ENCODE measurements at places on chromosomes 5 and 9.
A peak's percentile ranks its signal among the peaks of the same experiment; 100 is the strongest.

GRCh38 chr5:107661038-107661649 is 9.6 kb downstream of the EFNA5 start:
- no peak for DNase-seq

DNA sequence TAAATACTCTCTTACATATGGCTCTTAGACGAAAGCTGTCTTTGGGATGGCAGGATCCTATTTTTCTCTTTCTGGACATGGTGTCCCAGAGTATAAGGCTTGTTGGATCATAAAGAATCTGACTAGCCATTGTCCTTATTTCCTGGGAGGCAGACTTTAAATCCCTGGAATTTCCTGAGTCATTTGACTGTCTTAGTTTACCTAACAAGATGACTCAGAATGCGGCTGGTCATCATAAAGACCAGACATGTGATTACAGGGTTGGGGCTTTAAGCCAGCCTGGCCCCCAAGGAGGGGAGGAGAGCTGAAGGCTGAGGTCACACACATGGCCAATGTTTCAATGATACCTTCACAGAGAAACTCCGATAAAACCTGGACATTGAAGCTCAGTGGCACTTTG is 37.2 kb downstream of the FAM240B start:
- DNase-seq: no peak

GRCh38 chr5:142743592-142744441 is 26.4 kb upstream of the ARHGAP26 start:
- DNase-seq: no peak

DNA sequence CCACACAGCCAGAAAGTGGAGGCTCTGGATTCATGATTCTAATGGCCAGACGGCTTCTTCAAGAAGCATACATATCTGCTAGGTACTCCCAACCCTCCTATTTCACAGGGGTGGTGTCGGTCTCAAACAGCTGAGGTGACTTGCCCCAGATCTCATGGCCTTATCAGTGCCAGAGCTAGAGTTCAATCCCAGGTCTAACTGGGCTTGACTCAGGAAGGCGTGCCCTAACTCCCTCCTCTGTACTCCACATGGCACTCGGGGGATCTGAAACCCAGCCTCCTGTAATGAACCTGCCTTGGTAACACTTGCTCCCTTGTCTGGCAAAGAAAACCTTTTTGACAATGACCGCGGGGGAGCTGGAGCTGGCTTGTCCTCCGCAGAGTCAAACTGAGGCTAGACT is 2.1 kb downstream of the QRFP start:
- no peak for DNase-seq

GRCh38 chr9:125475385-125475784 is 213.8 kb downstream of the GAPVD1 start:
- no peak for DNase-seq

- DNase-seq: no peak
Observed at GRCh38 chr5:120256376-120256775, 207.7 kb upstream of the PRR16 start.

DNA sequence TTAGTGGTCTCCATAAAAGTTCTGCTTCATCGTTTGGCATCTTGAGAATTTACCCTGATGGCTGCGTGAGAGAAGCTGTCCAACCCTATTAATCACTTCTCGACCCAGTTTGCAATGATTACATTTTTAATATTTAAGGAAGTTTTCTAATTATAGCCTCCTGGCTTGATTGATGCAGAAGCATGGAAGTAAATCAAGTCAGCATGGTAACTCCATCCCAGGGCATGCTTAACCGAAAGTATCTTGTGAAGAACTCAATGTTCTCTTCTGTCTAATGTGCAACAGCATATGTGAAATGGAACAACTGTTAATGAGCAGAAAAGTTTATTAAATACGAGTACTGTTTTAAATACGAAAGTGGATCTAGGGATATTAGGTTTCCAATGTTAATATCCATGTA is 278.9 kb upstream of the CD180 start:
- DNase-seq: no peak

- no peak for DNase-seq
Observed at GRCh38 chr9:131642496-131643083, 97.3 kb downstream of the PRRT1B start.

DNA sequence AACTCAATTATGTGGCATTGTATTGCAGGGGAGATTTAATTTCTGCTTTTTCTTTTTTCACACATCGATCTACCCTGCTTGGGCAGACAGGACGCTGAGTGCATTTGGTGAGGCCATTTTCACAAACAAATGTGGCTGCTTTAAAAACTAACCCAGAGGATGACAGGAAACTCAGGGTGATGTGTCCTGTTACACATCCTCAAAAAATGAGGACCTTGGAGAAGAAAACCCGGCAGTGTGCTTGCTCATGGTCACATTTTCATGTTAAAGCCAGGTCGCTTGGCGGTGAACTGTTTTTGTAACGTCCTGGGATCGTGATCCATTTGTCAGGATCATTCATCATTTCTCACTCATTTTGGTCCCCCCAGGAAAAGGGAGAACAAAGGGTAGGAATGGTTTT is 478.3 kb upstream of the ADAMTS16 start:
- no peak for DNase-seq

DNA sequence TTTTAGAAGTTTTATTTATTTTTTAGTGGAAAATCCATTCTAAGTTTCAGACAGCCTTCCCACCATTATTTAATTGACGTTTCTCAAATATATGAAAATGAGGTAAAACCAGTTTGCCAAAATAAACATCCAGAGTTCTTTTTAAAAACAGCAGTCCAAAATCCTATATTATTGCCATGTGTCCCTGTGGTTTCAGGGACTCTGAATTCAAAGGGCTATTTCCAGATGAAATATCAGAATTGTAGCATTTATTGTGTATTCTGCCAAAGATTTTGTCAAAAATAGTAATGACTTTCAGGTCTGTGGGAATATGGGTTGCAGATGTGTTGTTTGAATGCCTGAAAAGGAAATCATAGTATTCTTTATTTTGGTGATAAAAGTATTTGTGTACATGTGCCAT is 41.6 kb downstream of the XRCC4 start:
- no peak for DNase-seq

- DNase-seq: no peak
Observed at GRCh38 chr9:38004809-38005560, 64.0 kb downstream of the SHB start.

- DNase-seq: no peak
Observed at GRCh38 chr5:109830955-109831502, 141.3 kb downstream of the MAN2A1 start.

GRCh38 chr5:36482812-36483211 is 123.6 kb upstream of the SLC1A3 start:
- DNase-seq: no peak

DNA sequence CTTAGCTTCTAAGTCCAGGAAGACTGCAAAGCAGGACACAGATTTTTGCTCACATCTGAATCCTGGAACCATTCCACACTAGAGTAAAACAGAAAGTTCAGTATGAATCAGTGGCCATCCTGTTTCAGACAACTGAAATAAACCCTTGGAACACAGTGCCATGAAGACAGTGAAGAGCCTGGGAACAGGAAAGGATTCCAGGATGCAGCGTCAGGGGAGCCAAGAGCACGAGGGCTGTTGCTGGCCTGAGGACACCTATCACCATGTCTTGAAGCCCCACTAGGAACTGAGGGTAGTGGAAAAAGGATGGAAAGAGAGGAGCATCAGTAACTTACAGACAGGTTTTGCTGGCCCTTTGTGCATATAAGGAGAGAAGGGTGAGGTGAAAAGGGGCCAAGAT is 115.3 kb upstream of the FSTL4 start:
- no peak for DNase-seq

GRCh38 chr5:13480834-13481233 is 463.7 kb downstream of the DNAH5 start:
- no peak for DNase-seq

DNA sequence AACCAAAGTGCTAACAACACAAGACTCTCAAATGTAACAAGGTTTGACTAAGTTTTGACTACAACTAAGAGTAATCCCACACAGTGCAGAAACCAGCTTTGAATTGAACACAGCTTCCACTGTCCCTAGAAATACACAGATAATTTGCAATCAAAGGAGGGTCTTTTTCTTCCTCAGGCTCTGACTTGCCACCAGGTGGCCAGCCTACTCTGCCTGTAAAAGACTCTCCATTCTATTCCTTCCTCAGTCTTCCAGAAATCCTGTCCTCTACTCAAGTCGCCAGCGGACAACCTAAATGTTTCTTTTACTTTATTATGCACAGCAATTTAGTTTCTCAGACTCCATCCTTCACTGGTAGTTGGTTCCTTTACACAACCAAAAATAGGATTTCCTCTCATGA is 32.2 kb upstream of the MCTP1 start:
- no peak for DNase-seq

DNA sequence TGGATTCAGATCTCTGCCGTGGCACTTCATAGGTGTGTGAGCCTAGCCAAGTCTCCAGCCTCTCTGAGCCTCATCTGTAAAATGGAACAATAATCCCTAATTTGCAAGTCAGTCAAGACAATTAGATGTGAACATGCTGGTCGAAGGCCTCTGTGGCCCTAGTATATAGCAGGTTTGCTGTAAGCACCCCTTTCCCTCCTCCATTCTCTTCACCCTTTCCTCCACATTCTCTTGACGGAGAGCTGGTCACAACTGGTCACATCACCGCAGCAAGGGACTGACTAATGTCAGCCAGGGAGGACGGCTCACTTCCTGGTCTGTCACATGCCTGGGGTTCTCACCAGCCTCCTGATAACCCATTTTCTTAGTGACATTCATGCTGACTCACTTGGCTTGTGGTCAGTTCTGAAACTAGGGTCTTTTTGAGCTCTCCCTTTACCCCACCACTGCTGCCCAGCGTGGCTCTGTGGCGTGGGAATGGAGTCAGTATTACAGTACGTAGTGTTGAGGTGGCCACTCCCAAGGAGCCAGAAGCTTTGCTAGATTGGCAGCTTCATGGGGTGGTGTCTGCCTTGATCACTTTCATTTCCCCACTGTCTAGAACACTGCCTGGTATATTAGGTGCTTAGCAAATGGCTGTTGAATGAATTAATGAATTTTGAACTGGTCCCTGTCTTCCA is 47.8 kb downstream of the ERGIC1 start:
- DNase-seq: no peak

GRCh38 chr5:128881502-128882018 is 83.7 kb upstream of the SLC27A6 start:
- no peak for DNase-seq

GRCh38 chr5:65043843-65044359 is 275.2 kb downstream of the CWC27 start:
- no peak for DNase-seq

DNA sequence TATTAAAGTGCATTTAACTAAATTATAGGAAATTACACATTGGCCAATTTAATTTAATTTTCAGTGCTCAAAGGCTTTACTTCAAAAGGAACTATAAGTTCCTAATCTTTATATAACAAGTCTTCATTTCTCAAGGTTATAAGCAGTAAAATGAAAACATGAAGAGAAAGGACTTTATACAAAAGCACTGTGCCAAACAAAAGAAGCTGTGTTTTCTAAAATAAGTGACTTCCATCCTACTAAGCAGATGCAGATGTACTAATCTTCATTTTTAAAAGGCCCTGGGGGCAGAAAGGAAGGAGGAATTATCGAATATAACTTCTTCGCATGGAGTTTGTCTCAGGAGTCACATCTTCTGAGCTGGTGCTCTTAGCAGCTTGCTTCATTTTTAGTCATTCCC is 81.4 kb downstream of the SHC3 start:
- DNase-seq: no peak

DNA sequence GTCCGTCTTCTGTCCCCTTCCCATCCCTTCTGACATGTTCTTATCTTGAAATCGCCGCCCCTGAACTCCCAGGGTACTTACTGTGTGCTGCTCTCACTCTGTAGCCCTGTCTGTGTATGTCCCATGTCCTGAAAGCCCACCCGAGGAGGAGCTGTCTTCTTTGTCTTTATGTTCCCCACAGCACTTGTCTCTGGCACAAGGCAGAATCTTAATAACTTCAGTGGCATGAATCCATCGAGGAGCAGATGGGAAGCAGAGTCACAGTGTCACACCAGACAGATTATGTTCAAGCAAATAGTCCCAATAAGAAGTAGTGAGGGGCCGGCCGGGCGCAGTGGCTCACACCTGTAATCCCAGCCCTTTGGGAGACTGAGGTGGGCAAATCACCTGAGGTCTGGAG is 29.7 kb upstream of the LTC4S start:
- no peak for DNase-seq

GRCh38 chr9:107862323-107862722 is 372.8 kb upstream of the KLF4 start:
- DNase-seq: no peak

GRCh38 chr9:131840220-131840619 is 100.3 kb upstream of the RAPGEF1 start:
- DNase-seq: no peak

- DNase-seq: no peak
Observed at GRCh38 chr9:134892820-134893420, 12.3 kb downstream of the FCN2 start.

DNA sequence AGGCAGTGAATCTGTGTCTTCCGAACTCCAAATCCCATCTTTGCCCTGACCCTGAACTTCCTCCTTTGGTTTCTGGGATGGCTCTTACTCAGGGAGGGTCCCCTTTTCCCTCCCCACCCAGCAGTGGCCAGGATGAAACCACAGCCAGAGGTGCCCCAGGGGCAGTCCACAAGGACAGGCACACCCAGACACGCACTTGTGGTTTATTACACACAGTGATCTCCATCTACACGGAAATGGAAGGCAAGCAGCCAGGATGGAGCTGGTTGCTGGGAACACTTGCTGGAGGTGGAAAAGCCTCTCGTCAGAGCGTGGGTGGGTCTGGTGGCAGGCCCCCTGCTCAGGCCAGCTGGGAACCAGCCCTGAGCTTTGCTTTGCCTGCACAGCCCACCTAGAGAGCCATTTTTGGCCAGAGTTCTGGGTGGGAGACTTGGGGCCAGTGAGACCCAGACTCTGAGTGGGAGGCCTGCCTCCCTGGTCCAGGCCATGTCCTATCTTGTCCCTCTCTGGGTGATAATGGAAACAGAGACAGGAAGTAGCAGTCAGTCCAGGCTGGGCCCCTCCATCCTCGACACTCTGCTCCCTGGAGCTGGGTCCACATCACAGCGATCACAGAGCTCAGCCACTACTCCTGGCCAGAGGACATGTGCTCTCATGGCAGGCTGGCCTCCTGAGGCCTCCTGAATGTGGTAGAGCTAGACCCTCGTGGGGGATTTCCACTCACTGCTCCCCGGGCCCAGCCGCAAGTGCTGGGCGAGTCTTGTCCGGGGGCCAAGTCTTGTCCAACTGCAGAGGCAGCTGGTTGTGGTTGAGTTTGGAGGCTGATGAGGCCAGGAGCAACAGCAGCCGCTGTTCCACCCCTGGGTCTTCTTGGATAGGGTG is 5.1 kb upstream of the PHYKPL start:
- no peak for DNase-seq

GRCh38 chr5:141969783-141970771 is 1.2 kb downstream of the RNF14 start:
- no peak for DNase-seq

GRCh38 chr5:94157704-94158539 is 416.5 kb upstream of the POU5F2 start:
- no peak for DNase-seq

GRCh38 chr5:74567411-74567995 is 73.0 kb downstream of the ENC1 start:
- DNase-seq: no peak

GRCh38 chr5:147673266-147673665 is 109.3 kb downstream of the JAKMIP2 start:
- DNase-seq: peak; percentile 81

- no peak for DNase-seq
Observed at GRCh38 chr9:34492051-34492450, 30.7 kb downstream of the ENHO start.
